NB4 (cell line): ENCODE measurements at places on chromosomes 1 and 21.

GRCh38 chr1:213474054-213474453, 423.0 kb downstream of the RPS6KC1 start:
- DNase-seq: no peak

DNA sequence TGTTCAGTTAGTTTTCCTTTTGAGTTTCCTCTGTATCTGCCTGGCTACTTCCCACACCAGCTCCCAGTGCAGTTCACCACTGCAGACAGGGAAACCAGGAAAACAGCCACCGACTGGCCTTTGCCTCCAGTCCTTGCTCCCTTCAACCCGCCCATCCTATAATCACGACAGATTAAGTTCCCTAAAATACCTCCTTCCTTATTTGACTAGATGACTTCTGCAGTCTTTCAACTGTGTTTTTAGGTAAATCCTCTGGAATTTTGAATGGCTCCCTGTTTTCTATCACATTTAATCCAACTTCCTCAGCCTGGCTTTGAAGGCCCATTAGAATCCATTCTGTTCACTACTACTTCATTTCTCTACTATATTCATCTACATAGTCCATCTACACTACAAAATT, 37.6 kb downstream of the BEND5 start:
- DNase-seq: no peak

DNA sequence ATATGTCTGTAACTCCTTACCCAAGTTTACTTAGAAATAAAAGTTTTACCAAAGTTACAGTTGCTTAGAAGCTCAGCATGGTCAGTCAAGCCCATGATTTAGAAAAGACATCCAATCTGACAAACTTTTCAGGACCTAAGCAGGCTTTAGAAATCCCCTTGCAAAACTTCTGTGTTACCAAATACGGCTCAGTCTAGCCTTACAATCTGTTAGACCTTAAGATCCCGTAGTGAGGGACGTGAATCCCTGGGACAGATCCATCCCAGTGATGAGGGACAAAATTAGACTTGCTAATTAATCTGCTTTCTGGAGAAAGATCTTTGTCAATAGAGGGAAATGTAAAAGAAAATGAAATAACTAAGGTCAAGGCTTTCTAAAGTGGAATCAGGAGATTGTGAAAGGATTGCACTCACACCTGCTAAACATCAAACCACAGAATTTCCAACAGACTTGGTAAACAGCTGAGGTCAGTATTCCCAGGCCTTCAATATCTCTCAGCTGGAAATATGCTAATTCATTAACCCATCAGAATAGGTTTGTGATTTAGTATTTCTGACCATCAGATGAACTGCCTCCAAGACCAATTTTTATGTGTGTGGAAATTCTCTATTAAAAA, 375.3 kb downstream of the DUSP10 start:
- no peak for DNase-seq

DNA sequence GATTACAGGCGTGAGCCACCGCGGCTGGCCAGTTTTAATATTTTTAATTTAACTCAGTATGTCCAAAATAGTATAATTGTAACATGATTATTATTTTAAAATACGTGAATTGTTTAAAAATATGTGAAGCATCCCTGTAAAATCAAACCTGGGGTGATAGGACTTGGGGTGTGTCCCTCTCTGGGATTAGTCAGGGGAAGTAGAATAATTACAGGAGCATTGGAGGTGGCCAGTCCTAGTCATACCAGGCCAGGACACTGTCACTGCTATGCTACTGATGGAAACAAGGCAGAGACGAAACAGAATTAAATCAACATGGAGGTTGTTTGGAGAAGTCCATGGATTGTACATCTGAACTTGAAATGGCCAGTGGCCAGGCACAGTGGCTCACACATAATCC, 16.8 kb downstream of the SZRD1 start:
- no peak for DNase-seq

- no peak for DNase-seq
Measured at GRCh38 chr1:187374742-187375141, 546.0 kb downstream of the PLA2G4A start.

DNA sequence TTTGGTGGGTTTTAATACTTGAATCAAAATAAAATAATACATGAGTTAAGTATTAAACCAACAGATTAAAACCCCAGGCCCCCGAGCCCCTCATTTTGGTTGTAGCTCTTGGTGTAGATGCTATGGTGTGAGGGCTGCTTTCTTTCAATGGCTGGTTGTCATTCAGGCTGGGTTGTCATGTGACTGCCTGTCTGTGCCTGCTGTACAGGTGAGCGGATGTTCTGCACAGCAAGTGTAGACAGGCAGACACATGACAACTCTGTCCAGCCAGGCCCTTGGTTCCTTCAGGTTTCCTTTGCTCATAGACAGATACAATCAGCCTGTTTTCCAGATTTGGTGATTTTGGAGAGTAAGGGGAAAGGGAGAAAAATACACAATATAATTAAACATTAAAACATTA, 281.9 kb upstream of the C1orf105 start:
- DNase-seq: no peak

- no peak for DNase-seq
Measured at GRCh38 chr21:44913425-44914175, 7.1 kb downstream of the ITGB2 start.

- DNase-seq: no peak
Measured at GRCh38 chr1:9250411-9251381, 16.1 kb downstream of the H6PD start.

DNA sequence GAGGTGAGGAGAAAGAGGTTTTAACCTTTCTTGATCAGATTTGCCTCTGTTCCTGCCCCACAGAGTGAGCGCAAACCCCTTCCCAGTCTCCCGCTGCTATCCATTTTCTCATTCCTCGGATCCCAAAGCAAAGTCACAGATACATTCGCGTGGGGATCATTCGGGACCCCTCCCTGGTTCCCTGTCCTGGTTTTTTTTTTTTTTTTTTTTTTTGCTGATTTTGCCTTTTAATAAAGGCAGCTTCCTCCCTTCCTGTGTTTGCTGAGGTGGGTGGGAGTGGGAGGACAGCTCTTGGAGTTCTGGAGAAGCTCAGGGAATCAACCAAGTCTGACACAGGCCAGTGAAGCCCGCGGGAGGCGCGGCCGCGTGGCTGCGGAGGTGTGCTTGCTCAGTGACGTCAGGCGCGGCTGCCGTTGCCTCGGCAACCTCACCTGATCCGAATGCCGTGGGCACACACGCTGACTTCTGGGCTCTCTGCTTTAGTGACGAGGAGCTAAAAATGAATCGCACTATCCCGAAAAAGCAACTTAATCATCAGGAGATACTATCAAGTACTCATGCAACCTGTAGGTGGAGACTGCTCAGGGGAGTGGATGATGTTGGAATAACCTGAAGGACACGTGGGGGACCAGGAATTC, 106.4 kb downstream of the TBX19 start:
- DNase-seq: no peak

GRCh38 chr1:13813398-13814012, 113.5 kb downstream of the PRDM2 start:
- peak; percentile 25 for DNase-seq

GRCh38 chr1:115084902-115085511, 4.3 kb downstream of the TSPAN2 start:
- DNase-seq: no peak

- no peak for DNase-seq
Measured at GRCh38 chr1:212689196-212689725, 10.4 kb downstream of the BATF3 start.

DNA sequence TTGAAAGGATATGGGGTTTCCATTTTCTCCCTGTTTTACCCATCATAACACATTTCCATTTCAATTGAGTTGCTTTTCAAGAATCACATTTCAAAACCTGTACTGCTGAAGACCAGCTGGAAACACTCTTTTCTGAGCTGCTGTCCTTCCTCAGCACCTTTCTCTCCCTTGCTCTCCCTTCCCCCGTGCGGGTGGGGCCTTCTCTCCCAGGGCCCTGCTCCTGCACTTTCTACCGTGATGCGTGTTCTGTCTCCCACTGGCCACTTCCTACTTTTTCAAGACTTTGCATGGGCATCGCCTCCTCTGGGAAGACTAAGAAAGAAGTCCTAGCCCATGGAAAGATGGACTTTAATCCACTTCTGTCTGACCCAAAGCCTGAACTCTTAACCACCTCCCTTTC, 390.4 kb downstream of the PTPRU start:
- no peak for DNase-seq

- no peak for DNase-seq
Measured at GRCh38 chr1:117173691-117174090, 37.0 kb downstream of the VTCN1 start.

DNA sequence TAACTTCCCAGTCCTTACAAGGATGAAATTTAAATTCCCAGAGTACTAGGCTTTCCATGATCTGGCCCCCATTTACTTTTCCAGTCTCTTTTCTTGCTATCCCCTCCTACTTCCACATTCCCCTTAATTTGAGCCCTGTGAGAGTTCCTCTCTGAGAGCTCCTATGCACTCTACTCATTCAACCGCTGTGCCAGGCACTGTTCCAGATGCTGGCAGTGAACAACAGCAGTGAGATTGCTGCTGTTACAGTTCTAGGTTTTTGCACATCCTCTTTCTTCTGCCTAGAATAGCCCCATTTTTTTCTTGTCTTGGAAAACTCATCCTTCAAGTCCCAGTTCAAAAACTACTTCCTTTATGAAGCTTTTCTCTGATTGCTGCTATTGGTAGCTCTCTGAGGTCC, 18.8 kb downstream of the ATF6 start:
- DNase-seq: no peak

- DNase-seq: peak; percentile 1
Measured at GRCh38 chr1:239025223-239025622, 361.1 kb upstream of the CHRM3 start.

DNA sequence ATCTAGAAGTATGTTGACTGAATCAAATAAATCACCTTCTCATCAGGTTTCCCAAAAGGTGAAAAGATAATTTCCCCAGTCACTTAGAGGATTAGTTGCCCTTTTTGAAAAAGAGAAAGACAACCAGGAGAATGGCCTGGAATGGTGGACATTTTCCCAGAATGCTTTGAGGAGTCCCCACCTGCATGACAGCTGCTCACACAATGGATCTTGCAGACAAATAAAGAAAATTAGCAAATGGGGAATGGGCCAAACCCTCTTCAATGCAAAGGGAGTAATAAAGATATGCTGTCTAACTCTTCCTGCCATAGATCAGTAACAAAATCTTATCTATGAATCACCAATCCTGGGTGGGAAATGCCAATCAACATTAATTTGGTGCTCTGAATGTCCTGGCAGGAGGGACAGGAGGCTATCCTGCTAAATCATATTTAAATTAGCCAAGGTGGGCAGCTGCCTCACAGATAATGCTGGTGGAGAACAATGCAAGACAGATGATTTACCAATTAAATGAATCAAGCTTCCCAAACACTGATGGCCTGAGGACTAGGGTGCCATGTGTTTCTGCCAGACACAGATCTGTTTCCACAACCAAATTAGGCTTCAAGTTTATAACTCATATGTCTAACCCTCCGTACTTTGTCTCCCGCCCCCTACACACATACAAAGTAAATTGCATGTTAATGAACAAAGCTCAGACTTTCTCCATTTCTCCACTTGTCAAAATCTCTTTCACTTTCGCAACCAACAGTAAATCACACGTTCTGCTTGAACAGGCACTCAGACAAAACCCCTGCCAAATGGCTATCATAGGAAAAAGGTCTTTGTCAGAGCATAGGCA, 488.0 kb upstream of the PLXNA2 start:
- DNase-seq: no peak

- no peak for DNase-seq
Measured at GRCh38 chr1:96764469-96764868, 42.9 kb downstream of the PTBP2 start.

- peak; percentile 9 for DNase-seq
Measured at GRCh38 chr1:115476616-115477015, 138.6 kb upstream of the NGF start.

GRCh38 chr21:17779496-17779895, 39.7 kb downstream of the C21orf91 start:
- DNase-seq: peak; percentile 63

DNA sequence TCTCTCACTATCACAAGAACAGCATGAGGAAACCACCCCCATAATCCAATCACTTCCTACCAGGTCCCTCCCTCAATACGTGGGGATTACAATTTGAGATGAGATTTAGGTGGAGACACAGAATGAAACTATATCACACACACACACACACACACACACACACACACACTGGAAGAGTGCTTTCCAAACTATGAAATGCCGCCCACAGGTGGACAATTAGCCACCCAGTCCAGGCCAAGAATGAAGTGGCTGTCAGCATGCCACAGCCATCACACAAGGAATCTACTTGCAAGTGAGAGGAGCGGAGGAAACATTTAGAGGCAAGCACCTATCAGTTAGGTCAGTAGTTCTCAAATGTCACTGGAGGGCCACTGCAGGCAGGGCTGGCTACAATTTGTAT, 105.4 kb upstream of the HOOK1 start:
- no peak for DNase-seq

- peak; percentile 77 for DNase-seq
Measured at GRCh38 chr1:199084293-199084692, 445.5 kb downstream of the PTPRC start.

GRCh38 chr1:221543529-221544120, 198.3 kb downstream of the DUSP10 start:
- peak; percentile 48 for DNase-seq

DNA sequence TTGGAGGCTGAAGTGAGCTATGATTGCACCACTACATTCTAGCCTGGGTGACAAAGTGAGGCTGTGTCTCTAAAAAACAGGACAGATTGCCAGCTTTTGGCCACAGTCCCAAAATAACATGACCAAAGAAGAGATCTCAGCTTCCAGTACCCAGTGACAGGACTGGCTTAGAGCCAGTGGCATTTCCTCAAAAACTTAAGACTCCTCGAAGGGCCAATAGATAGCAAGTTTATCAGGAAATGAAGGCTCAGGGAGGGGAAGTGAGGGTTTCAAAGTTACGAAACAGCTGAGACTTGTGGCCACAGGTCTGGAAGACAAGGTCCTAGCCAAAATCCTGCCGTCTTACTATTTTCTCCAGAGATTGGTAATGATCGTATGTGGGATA, 6.3 kb upstream of the TMEM39B start:
- DNase-seq: peak; percentile 96

DNA sequence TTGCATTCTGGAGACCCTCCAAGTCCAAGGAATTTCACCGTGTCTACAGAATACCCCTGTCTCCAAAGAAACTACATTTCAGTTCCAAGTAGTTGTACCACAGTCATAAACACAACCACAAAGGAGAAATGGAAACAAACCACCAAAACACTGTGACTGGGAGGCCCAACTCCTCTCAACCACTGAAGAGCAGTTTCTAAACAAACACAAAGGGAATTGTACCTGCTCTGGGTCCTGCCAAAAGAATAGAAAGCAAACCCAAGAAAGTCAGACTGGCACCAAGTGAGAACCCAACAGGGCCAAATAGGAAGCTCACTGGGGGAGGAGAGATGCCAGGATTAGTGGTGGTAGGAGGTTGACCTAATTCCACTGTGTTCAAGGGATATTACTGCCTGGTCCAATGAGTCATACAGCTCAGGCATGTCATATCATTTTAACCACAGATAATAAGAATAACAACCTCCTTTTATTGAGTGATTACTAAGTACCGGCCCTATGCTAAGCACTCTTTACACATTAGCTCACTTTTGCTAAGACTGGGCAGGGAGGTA, 123.9 kb upstream of the PPP2R5A start:
- peak; percentile 24 for DNase-seq
